Activated naive CD4-positive, alpha-beta T cell treated with Interleukin-2 at 50 U/mL for 16 hours (primary cell): ENCODE measurements at places on chromosomes 2 and 18.

GRCh38 chr2:173658946-173659371, 304.3 kb downstream of the CDCA7 start:
- DNase-seq: no peak

DNA sequence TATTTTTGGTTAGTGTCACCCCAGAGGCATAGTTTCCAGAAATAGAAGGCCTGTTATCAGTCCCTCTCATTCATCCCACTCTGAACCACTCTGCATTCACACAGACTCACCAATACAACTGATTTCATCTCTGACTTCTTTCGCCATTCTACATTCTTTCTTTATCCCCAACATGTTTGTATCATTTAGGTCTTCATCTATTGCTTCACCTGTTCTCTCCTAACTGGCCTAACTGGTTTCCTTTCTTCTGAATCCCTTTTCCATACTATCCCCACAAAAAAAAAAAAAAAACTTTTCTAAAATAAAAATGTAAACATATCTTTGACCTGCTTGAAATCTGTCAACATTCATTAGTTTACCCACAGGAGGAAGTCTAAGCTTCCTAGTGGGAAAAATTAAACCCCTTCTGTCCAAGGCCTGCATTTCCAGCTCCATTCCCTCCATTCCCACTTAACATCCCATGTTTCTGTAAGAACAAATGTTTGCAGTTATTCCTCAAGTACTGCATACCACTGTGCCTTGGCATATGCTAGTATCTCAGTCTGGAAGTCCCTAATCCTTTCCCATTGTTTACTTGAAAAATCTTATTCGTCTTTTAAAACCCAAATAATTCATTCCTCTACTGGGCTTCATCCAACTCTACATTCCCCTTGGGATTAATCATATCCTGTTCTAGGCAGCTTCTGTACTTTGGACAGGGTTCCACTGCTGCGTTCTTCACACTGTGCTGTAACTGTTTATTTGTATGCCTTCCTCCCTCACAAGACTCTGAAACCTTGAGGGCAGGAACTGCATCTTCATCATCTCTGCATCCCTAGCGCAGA, 68.5 kb downstream of the FIGN start:
- DNase-seq: no peak

GRCh38 chr2:226839951-226840350, 4.1 kb downstream of the RHBDD1 start:
- DNase-seq: no peak

- no peak for DNase-seq
These were observed 19.3 kb downstream of the BCL11A start for GRCh38 chr2:60534052-60534685.

- no peak for DNase-seq
These were observed 3.8 kb downstream of the FHL2 start for GRCh38 chr2:105394951-105395611.
